ENCODE measurements at places on chromosomes 16 and 17.

DNA sequence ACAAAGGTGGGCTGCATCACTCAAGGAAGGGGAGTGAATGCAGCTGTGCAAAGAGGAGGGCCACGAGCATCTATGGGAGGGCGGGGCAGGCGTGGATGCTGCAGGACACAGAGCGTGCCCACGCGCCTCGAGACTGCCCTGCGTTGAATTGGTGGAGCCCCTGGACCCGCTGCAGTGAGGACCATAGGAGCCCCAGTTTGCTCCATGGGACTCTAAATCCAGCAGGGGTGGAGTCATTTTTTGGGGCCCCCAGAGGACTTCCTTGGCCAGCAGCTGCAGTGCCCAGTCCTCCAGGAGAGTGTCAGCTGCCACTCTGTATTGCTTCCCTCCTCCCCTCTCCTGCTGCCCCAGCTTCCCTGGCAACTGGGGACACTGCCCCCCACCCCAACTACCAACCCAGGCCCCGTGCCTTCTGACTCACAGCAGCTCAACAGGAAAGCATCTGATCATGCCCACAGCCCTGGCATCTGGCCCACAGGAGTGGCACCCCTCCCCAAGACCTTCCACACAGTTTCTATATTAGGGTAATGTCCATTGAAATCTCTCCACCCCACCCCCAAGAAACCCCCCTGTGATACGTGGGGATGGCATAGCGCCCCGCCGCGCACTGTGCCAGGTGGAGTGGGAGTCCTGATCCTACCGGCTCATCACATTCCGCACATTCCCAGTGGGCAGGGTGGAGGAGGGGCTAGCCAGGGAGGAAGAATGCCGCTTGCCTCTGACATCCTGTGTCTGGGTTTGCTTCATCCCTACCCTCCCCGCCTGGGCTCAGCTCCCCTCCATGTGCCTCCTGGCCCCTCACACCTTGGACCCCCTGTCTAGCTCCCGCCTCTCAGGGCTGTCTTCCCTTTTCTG is 27.8 kb upstream of the ITGA3 start:
- DNase-seq = no peak

DNA sequence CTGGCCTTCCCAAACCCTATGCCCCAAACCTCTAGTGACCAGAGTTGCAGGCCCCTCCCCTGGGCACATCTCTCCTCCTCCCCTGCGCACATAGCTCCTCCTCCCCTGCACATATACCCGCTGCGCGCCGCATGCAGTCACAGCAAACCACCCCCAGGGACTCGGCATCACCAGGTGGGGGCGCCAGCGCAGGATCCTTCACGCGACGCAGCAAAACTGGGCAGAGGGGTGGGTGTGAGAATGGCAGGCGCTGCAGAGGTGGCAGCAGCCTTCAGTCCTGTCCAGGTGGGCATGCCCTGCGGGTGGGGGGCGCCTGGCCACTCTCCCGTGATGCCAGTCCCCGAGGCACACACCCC is 5.6 kb downstream of the CORO6 start:
- peak; percentile 92 for DNase-seq

DNA sequence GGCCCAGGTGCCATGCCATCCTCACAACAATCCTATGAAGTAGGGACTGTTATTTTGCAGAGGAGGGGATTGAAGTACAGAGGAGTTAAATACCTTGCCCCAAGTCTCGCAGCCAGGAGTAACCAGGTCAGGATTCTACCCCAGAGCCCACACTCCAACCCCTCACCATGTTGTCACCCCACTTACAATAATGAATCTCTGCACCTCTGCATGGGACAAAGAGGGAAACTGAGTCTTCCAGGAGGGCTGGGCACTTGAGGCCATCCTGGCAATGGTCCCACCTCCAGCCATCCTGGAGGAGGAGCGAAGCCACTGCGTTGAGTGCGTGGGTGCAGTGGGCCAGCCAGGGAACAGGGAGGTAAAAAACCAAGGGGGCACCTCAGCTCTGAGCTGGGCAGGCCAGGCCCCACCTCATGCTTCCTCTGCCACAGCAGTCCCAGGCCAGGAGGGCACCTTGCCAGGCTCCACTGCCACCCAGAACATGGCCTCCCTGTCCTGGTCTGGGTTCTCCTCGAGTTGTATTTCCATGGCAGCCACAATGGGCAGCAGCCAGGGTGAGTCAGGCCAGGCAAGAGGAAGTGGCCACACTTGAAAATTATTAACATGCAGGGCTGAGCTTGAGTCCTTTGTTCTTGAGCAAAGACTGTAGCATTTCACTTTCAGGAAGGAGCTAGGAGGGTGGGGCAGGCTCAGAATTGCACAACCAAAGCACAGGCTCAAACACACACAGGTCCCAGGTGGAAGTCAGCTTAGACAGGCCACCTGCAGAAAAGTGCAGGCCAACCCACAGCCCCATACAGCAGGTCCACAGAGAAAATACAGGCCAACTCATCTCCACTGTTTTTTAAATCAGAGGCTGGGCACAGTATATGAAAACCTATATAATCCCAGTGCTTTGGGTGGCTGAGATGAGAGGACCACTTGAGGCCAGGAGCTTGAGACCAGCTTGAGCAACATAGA is 52.1 kb downstream of the CUEDC1 start:
- DNase-seq = peak; percentile 6

GRCh38 chr16:11097094-11097786 is 152.9 kb downstream of the CLEC16A start:
- DNase-seq = no peak

DNA sequence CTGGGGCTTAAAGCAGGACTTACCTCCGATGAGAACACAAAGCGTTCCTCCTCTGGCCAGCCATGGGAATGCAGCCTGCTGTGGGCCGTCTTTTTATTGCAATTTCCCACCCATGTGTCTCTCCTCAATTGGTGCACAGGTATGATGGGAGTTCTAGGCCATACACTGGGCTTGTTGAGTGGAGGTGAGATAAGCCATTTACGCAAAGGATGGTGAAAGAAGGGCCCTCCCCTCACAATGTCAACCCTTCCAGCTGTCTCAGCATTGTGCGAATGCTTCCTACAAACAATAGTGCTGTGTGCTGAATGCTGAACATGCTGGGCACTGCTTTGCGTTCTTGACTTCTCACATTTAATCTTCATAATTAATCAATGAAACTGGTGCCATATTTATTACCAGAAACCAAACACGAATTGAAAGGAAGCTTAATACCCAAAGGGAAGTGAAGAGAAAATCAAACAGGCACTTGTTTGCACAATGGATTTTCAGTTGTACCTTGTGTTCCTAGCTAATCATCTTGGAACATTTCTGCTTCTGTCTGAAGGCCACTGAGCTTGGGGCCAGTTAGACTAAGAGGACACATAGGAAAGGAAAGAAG is at the start of gene GP2:
Gene GP2 (minus strand): TSS at position 70 of the 598 bp plus-strand sequence. CDS start 1,082 bp downstream, outside the sequence.
- no peak for DNase-seq

DNA sequence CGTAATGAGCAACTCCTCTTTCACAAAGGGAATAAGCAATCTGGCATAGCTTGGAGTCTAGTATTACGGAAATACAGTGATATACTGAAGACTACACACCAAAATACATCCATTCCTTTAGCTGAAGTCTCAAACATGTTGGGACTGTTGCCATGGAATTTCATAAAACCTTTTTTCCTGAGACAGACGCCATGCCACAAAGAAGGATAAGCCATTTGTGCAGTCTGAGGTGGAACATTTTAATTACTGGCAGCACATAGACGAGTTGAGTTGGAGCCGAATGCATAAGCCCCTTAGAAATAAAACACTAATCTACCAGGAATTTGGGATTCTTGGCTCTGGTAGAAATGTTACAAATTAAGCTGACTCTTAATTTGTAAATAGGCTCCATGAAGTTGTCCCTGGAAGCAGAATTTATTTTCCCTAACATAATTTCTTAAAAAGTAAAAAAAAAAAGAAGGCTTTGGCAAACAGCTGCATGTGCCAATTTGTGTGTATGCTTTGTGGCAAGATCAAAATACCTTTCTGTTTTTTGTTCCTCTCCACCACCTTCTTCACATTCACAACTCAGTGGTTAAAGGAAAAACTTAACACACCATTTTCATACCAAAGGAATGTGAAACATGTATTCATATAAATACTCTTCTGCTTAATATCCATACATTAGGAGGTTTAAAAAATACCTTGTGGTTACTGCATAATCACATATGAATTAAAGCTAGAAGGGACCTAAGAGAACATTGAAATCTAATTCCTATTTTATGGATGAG is 25.5 kb downstream of the GRB7 start:
- no peak for DNase-seq
